ENCODE measurements at places on chromosomes 3 and 15.

- no peak for DNase-seq
Observed at GRCh38 chr3:42166662-42167300, 75.6 kb downstream of the TRAK1 start.

GRCh38 chr3:30452446-30452845 lies 154.0 kb upstream of the TGFBR2 start:
- no peak for DNase-seq

GRCh38 chr3:141632779-141633374 lies 105.2 kb upstream of the RNF7 start:
- no peak for DNase-seq

DNA sequence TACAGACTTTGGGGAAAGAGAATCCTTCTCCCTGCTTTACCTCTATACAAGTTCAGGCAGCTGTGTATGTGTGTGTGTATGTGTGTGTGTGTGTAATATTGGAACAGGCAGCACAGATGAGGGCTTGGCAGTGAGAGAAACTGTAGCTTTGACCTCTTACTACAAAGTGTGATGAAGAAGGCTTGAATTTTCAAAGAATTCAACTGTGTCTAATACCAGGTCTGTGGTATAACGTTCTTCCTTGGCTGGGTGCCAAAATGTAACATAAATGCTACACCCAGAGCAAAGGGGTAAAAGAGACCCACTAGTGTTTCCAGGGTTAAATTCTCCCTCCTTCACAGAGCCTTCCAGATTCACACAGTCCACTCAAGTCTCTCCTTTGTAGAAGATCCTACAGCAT lies 51.1 kb downstream of the CHST2 start:
- no peak for DNase-seq

DNA sequence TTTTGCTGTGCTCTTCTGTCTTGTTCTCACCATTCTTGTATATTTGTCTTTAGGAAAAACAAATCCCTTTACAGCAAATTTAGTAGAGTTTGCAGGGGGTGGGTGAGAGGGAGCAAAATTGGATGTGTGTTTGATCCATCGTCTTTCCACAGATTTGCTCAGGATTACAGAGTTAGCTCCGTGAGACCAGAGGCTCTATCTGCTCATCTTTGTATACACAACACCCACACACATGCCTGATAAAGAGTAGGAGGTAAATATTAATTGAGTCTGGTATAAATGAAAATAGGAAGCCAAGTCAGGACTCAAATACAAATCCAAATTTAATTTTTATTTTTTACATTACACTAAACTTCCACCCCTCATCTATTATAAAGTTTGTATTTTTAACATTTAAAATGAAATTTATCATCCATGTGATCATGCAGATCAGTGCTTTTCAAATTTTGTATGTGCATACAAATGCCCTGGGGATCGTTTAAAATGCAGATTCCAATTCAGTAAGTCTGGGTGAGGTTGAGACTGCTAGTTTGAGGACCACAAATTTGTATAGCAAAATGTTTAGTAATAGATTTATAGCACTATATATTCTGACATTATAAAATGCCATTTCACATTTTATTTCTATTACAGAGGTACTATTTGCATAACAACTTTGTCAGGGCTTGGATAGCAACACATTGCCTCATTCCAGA lies 326.7 kb downstream of the LSAMP start:
- DNase-seq = peak; percentile 45

- no peak for DNase-seq
Observed at GRCh38 chr3:33047842-33048834, 48.8 kb downstream of the GLB1 start.

DNA sequence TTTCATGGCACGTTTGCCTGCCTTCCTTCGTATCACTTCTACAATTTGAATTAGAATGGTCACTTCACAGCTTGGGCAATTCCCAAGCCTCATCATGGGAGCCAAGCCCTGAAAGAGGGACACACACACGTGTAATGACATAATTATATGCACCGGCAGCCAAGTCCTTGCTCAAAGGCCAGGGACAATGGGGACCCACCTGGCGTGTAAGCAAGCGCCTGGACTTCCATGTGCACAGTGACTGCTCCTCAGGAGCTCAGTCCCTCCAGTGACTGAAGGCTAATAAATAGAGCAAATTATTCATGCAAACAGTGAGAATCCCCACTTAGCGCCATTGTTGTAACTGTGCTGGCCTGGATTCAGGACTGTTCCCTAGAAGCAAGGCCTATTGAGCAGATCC lies 115.1 kb downstream of the DNAJB8 start:
- DNase-seq = no peak

GRCh38 chr15:59388670-59389069 lies 16.0 kb upstream of the MYO1E start:
- no peak for DNase-seq

GRCh38 chr3:13053420-13053819 lies 19.8 kb downstream of the IQSEC1 start:
- no peak for DNase-seq

DNA sequence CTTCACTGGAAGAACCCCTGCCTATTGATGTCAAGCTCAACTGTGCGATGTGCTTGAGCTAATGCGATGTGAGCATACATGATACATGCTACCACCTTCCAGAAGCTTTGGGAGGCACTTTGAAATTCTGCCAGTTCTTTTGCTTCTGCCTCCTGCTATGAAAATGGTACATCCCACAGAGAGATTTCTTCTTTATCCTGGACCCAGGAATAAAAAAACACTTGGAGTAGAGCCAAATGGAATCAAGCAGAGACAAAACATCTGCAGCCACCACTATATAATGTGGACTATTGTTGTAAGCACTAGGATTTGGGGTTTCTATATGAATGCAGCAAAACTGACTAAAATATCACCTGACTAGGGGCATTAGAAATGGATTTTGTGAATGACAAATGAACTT lies 119.9 kb upstream of the GAP43 start:
- no peak for DNase-seq

- peak; percentile 18 for DNase-seq
Observed at GRCh38 chr15:58066042-58066867, 744 bp upstream of the ALDH1A2 start.

DNA sequence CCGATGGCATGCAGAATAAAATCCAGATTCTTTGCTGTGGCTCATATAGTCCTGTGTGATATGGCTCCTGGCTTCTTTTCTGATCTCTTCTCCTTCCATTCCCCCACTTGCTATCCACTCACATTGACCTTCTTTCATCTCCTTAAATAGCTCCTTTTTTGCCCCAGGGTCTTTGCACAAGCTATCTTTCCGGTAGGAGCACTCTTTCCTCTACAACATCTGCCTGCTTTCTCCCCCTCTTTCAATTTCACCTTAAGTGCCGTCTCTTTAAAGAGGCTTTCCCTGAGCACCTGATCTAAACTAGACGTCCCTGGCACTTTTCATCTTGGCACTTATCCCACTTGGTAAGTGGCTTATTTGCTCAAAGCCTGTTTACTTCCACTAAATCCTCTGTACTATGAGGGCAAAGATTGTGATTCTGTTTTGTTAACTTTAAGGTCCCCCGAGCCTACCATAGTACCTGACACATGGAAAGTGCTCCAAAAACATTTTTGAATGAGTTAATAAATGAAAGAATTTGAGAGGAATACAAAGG lies 323.3 kb upstream of the TLE3 start:
- no peak for DNase-seq

- no peak for DNase-seq
Observed at GRCh38 chr3:82100378-82100777, 338.9 kb upstream of the GBE1 start.

- DNase-seq = no peak
Observed at GRCh38 chr15:100277087-100277855, 64.5 kb downstream of the ADAMTS17 start.

- DNase-seq = no peak
Observed at GRCh38 chr15:71239592-71240364, 124.5 kb downstream of the THSD4 start.

- DNase-seq = no peak
Observed at GRCh38 chr3:42906070-42906847, at the start of gene ZNF662. TSS of gene ZNF662 (plus strand) at chr3:42906142. CDS start at chr3:42908115, 1,973 bp downstream.

DNA sequence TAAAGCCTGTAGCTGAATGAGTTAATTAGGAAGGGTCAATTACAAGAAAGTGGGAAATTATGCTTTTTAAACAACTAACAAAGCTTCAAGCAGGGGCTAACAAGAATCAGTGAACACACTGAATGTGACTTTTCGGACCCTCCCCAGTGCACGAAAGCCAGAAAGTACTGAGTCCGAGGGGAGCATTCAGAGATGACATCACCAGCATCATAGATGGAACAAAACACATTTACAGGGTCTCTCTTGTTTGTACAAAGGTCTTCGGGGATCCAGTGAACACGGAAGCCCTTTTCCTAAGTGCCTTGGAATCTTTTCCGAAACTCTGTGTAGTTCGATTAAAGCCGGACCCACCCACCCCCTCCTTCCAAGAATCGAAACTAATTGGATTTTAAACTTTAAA lies 829 bp downstream of the DCP1A start:
- no peak for DNase-seq

DNA sequence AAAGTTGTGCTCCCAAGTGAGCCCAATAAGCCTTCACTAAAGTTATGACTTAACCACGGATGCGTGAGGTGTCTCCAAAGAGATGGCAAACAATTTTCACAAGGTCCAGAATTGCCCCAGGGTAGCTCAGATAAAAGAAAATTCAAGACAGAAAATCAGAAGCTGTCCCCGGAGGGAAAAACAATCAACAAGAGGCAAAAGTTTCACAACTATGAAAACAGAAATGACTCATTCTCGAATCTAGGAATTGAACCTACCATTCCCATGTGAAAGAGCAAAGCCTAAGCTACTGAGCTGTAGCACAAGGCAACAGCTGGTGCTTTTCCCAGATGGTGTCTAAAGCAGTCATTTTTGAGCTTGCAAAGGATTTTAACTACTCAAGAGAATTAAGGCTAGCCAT lies 33.5 kb upstream of the MKRN3 start:
- no peak for DNase-seq

- no peak for DNase-seq
Observed at GRCh38 chr3:30353711-30354467, 252.5 kb upstream of the TGFBR2 start.

DNA sequence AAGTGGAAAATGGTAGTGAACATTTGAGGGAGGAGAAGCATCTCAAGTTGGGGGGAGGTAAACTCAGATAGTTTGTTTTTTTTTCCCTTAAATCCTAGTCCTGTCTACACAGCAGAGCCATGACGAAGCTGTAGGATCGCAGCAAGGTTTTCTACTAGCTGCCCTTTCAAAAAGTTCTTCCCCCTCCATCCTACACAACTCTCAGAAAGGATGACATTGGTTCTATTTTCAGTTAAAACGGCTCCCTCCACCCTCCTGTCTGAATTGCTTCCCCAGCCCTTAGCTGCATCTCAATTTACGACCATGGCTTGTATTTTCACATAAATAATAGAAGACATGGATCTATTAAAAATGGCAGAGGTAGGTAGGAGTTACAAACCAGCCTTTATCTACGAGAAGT lies 2.2 kb downstream of the HOMER2 start:
- DNase-seq = no peak

GRCh38 chr3:33578325-33579177 lies 138.3 kb upstream of the UBP1 start:
- DNase-seq = no peak

GRCh38 chr3:111299192-111299615 lies 227.6 kb downstream of the NECTIN3 start:
- no peak for DNase-seq

DNA sequence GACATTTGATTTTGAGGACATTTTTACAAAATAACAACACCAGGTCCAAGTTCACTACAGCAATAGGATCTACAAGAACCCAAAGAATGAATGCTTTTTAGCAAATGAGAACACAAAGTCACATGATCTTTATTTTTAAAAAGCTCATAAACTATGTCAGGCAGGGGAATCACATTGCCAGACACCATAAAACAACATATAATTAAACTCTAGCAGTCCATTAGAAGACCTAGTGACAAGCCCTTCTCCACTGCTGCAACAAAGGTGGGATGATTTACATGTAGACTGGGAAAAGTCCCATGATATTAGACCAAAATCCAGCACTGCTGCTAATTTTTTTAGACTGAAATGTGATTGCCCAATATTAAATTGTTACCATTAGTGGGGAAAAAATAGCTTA lies 92.6 kb downstream of the FHIT start:
- peak; percentile 25 for DNase-seq

DNA sequence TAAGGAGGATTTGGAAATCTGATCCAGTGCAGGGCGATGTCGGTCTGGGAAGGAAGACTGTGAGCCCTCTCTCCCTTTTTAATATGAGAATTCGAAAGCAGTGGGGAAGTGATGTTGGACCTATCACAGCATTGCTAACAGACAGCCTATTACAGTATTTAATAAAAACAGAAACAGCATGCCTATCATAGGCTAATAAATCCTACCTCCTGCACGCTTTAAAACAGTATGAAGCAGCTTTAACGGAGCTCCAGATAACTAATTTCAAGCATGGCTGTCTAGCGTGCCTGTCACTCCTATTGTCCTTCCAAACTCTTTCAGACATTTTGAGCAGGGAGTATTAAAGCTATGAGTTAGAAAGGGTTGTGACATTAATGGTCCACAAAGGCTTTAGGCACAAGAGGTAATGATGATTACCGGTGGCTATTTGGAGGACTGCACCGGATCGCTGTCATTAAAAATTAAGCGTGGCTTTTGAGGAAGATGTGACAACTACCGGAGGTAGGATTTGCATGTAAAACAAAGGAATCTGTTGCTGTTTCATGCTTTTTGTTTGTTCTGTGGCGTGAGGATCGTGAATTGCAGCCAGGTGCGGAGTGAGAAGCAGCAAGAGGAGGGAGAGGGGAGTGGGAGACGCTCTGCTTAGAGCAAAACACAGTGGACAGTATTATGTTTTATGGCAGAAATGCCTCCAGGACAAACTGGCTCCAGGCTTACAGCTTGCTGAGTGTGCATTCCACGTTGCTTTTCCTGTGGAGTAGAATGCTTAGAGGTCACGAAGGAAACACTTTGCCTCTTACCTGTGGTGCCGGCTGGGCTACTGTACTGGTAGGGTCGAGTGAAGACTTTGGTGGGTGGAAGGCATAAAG lies at the start of gene KCNMB2:
KCNMB2 (plus strand) TSS at position 226 of the 869 bp plus-strand sequence.
- DNase-seq = peak; percentile 84

- DNase-seq = no peak
Observed at GRCh38 chr3:33428734-33429133, 11.5 kb downstream of the UBP1 start.

- no peak for DNase-seq
Observed at GRCh38 chr3:81214631-81215030, 546.8 kb downstream of the GBE1 start.

GRCh38 chr15:41553731-41554130 lies 5.3 kb upstream of the TYRO3 start:
- DNase-seq = no peak

- no peak for DNase-seq
Observed at GRCh38 chr15:47397655-47398054, 319.6 kb upstream of the SEMA6D start.

GRCh38 chr15:74302821-74303359 lies 64.6 kb downstream of the CYP11A1 start:
- no peak for DNase-seq

DNA sequence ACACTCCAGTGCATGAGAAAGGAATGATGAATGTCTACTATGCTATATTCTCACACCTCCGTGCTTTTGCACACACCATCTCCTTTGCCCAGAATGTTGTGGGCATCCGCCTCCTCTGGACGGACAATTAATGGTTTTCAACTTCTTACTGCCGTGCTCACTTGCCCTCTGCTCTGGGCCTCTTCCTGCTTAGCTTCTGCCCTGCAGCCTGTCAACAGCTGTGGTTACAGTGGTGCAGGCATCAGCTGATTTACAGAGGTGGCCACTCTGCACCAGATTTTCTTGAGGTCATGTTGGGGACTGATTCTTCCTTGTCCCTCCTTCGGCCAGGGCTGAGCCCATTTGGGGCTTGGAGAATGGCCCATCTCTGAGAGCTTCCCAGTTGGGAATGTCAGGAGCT lies 56.5 kb upstream of the TMEM115 start:
- no peak for DNase-seq

- DNase-seq = no peak
Observed at GRCh38 chr15:57708047-57708446, 1.5 kb downstream of the POLR2M start.
